CD4-positive, alpha-beta T cell treated with Interleukin-15 for 1 hour (primary cell): ENCODE measurements at places on chromosomes 5 and 9.

- DNase-seq, result no peak
Measured at GRCh38 chr5:171667341-171668096, 118.1 kb upstream of the SMIM23 start.

DNA sequence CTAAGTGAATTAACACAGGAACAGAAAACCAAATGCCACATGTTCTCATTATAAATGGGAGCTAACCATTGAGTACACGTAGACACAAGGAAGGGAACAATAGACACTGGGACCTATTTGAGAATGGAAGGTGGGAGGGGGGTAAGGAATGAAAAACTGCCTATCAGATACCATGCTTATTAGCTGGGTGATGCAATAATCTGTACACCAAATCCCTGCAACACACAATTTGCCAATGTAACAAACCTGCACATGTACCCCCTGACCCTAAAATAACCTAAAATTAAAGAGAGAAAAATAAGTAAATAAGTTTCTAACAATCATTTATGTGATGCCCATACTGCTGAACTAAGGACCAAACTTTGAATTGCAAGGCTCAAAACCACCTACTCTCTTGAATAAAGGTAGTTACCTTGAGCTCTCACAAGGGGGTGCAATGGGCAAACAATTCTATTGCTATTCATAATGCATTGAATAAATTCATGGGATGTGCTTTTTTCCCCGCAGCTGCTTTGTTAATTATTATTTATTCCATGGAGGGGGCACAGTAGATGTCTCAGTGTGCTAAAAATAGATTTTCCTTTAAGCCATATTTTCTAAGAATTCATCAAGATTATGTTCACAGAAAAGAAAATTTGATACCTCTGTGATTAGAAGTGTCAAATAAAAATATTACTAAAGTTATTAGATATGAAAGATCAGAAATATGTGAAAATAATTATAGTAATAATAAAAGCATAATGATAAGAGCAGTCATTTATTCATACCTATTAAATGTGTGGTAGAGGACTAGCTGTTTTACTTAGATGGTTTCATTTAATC lies 76.2 kb upstream of the PTPN3 start:
- DNase-seq, result no peak

DNA sequence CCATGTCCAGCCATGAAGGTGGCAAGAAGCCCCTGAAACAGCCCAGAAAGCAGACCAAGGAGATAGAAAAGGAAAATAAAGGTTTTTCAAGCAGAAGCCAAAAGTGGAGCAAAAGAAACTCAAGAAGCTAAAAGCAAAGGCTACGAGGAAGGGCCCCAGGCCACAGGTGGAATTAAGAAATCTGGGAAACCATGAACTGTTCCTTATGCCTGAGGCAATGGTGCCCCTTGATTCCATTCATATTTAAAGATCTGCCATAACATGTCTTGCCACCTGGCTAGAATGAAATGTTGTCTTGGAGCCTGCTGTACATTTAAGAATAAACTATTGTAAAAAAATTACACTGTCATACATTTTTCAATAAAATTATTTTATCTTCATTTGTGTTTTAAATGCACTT lies 59.5 kb upstream of the TARS1 start:
- no peak for DNase-seq

DNA sequence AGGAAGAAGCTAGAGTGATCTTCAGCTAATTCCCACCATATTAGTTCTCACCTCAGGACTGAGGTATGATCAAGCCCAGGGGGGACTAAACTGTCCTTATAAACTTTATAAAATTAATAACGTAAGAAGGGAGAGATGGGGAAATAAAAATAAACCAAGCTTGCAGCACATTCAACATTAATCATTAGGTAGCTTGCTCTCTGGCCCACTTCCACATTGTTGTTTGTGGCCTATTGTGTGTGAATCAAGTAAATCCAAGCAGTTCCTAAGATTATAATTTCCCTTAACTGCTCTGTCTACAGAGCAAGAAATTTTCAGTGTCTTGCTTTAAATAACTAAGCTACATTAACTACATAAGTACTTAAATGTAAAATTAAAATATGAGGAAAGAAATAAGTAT lies 131.3 kb upstream of the ABCA1 start:
- DNase-seq, result no peak

DNA sequence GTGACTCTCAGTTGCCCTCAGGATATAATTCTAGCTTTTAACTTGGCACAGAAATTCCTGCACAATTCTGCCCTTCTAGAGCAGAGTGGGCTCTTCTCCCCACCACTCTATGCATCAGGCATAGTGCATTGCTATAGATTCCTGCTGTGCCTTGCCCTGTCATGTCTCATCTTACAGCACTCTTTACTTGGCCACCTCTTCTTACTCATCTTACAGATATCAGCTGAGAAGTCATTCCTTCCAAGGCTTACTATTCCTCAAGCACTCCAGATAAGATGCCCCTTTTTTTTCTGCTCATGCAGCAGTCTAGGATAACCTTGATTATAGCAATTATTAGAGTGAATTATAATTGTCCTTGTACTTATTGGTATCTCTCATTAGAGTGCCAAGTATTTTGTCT lies 5.6 kb downstream of the FAM221B start:
- DNase-seq, result no peak

- DNase-seq, result no peak
Measured at GRCh38 chr5:143886651-143887638, 75.0 kb downstream of the HMHB1 start.

DNA sequence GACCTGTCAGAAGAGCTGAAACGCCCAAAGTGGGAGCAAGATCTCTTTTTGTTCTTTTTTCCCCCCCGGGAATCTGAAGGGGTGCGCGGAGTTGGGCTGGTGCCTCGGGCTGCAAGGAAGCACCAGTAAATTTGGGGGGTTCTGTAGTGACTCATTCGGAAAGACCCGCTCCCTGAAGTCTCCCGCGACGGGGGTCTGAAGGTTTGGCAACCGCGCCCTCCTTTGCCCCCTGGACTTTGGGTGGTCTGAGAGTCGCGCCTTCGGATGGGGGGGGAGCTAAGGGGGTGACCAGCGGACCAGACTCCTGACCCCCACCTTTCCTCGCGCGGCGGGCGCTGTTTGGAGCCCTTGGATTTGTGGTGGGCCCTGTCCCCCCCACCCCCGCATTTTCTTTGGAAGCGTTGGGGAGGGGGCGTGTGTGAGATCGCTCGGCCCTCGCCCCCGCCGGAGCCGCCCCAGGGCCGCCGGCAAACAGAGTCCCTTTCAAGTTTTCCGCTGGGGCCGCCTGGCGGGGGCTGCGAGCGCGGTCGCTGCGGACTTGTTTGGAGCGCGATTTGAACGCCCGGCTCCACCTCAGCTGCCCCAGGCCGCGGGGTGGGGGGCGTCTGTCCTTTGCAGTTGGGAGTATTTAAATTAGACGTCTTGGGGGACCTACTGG lies 2.0 kb downstream of the CXXC5 start:
- DNase-seq, result no peak

GRCh38 chr5:29263915-29264351 lies 1929.6 kb upstream of the CDH6 start:
- DNase-seq, result no peak

- no peak for DNase-seq
Measured at GRCh38 chr5:91212714-91213092, 170.4 kb downstream of the ARRDC3 start.

GRCh38 chr9:35254984-35255857 lies 93.4 kb downstream of the UNC13B start:
- DNase-seq, result no peak

- DNase-seq, result no peak
Measured at GRCh38 chr5:107538805-107539445, 131.8 kb downstream of the EFNA5 start.

GRCh38 chr5:80054682-80055081 lies 19.5 kb downstream of the THBS4 start:
- DNase-seq, result no peak

DNA sequence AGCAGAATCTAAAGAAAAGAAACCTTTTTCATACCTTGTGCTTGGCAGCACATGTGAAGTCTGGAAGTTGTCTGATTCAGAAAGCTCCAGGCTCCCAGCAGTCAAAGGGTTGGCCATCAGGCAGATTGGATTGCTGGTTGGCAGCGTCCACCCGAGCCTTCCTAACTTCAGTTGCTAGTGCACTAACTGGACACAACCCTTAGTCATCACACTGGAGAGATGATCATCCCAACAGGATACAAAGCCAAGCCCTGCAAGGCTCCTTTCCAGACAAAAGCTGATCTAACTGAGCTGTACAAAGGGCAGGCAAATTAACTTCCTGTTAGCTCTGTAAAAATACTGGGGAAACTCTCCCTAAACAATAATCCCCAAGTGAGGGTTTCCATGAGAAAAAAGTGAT lies 185.6 kb downstream of the SNX18 start:
- DNase-seq, result no peak

DNA sequence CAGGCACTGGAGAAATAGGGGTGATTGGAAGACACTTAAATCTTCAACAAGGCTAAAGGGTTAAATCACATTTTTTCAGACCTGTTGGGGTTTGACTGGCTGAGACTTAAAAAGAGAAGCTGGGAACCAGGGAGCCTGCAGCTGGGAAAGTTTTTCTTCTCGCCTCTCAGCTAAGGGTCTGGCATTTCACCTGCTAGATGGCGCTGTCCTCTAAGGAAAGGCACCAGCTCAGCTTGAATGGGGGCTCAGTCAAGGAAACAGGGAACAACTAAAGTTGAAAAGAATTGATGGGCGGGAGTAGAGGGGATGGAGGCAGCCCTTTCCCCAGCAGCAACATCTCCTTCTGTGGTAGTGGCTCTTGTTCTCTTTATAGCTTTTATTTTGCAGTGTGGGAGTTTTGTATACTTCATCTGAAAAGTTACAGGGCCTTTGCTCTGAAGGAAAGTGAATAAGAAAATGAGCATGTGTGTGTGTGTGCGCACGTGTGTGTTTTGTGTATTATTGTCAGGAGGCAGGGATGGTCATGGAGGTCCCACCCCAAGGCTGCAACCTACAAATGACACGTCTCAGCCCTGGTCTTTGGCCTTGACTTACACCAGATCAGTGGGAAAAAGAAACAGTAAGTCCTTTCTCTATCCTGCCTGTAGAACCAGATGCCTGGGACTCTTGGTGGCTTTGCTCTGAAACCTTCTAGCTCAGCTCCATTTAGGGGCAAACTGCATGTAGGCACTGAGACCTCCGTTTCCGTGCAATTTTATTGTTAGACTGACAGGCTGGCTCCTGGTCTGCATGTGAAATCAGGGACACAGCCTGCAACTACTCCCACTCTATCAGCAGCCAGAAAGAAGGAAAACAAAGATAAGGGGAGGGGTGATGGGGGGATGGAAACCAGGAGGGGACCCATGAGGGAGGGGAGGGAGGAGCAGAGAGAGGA lies 316.2 kb upstream of the CLINT1 start:
- peak; percentile 43 for DNase-seq

DNA sequence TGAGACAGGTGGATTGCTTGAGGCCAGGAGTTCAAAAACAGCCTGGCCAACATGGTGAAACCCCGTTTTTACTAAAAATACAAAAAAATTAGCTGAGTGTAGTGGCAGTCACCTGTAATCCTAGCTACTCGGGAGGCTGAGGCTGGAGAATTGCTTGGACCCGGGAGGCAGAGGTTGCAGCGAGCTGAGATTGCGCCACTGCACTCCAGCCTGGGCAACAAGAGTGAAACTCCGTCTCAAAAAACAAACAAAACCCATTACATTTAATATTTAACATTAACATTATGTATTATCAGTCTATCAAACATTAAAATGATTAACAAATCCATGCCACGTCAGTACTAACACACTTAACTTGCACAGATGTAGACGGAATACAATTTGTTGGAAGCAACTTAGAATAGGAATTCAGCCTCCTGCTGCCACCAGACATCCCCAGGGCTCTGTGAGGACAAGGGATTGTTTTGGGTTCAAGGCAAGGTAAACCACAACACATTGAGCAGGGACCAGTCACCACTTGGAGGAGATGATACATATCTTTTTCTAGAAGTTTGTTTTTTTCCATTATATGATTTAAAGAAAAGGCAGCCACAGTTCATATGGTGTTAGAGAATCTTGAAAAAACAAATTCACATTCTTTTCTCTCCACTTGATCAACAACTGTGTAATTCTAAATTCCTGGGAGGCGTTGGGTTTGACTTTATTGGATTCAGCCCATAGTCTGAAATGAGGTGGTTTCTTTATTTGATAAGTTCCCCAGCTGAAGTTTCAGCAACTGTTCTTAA lies 104.1 kb upstream of the BASP1 start:
- DNase-seq, result no peak

DNA sequence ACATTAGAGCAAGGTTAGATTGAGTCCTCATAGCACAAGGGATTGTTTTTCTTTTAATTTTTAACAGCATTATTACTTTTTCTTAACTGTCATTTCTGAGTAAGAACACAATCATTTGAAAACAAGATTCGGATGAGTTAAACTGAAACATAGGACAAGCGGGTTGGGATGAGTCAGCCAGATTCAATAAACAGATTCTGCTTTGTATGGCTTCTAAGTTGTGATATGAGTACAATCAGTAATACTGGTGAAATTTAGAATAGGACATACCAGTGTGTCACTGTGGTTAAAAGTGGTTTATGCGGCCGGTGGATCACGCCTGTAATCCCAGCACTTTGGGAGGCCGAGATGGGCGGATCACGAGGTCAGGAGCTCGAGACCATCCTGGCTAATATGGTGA lies 364.3 kb upstream of the CDH10 start:
- no peak for DNase-seq

DNA sequence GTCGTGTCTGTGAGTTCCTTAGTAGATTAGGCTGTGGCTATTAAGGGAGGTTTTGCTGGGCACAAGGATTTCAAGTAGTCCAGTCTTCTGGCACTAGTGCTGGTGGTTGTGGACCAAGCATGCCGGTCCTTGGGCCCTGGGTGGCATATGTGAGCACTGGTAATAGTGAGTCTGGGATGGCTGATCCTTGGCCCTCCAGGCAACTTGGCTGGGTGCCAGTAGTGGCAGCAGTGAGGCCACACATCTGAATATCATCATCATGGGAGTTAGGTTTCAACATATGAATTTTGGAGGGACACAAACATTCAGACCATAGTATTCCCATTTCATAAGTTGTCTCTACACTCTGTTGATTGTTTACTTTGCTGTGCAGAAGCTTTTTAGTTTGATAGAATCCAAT lies 25.3 kb upstream of the APBA1 start:
- no peak for DNase-seq

DNA sequence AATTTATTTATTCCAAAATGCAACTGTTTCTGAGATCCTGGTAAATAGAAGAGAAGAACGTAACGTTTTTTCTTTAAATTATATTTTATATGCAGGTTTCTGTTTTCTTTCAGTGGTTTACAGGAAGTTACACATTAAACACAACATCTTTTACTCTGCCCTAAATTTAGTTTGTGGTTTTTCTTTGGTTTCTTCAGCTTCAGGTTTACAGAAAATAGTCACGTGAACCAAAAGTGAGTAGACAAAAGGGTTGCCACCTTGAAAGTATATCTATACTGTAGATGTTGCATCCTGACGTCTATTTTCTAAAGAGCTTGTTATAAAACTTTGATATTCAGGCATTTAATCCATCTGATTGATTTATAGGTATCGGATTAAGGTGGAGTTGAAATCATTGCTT lies 1236.6 kb downstream of the MAT2B start:
- DNase-seq, result no peak
